Activated CD4-positive, alpha-beta T cell treated with anti-CD3 and anti-CD28 coated beads, Interleukin-2, amount 50 U/mL, for 24 hours (primary cell): ENCODE measurements at places on chromosomes 5 and 9.

GRCh38 chr5:146592352-146592751 lies 76.4 kb upstream of the GPR151 start:
- no peak for DNase-seq

GRCh38 chr5:135934939-135935338 lies 19.8 kb downstream of the LECT2 start:
- no peak for DNase-seq

DNA sequence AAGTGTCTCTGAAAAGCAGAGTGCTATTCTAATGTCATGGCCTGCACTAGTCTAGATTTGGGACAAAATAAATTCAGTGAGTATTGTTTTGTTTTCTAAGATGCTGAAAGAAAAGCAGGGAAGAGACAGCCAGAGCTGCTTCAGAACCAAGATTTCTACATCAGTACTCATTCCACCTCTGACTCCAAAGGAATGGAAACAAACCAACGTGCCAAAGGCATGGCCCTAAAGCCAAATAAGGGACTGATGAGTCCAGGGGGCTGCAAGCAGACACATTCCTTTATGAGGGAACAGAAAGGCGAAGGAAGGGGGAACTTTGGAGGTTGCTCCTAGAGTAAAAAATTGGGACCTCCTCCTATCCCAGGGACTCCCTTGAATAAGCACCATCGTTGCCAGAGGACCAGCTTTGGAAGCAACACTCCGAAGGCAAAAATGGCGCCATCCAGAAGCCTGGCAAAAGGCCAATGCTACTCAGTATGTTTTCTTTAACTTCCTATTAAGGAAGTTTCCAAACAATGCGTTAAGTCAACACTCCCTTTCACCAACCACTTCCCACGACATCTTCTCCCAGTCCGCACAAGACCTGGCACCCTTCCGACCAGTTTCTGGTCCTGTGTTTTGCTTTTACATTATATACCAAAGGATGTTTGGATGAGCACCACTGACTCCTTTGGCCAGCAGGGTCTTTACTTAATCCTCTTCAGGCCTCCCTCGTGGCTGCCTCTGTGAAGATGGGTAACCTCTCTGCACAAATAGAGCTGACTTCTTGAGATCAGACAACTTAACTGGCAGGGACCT lies 31.6 kb downstream of the ADAM19 start:
- no peak for DNase-seq

GRCh38 chr5:143231973-143232812 lies 171.3 kb downstream of the NR3C1 start:
- no peak for DNase-seq

- no peak for DNase-seq
These were observed 8.2 kb upstream of the CD180 start for GRCh38 chr5:67204821-67205220.

- DNase-seq = no peak
These were observed 174.6 kb upstream of the DAPK1 start for GRCh38 chr9:87322840-87323635.

DNA sequence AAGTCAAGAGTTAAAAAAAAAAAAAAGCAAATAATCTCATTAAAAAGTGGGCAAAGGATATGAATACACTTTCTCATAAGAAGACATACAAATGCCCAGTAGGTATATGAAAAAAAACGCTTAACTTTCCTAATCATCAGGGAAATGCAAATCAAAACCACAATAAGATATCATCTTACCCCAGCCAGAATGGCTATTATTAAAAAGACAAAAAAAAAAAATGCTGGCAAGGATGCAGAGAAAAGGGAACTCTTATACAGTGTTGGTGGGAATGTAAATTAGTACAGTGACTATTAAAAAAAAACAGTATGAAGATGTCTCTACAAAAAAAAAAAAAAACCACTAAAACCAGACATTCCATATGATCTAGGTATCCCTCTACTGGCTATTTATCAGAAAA lies 79.4 kb downstream of the LPAR1 start:
- no peak for DNase-seq

DNA sequence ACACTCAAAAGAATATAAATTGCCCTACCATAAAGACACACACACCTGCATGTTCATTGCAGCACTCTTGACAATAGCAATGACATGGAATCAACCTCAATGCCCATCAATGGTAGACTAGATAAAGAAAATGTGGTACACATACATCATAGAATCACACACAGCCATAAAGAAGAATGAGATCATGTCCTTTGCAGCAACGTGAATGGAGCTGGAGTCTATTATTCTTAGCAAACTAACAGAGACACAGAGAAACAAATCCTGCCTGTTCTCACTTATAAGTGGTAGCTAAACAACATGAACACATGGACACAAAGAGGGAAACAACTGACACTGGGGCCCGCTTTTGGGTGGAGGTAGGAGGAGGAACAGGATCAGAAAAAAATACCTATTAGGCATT lies 2062.2 kb upstream of the CDH6 start:
- no peak for DNase-seq

- DNase-seq = no peak
These were observed 3.4 kb upstream of the NSMF start for GRCh38 chr9:137462396-137462985.

GRCh38 chr5:66542711-66543110 lies 53.5 kb upstream of the MAST4 start:
- no peak for DNase-seq

GRCh38 chr9:87556039-87556438 lies 58.4 kb downstream of the DAPK1 start:
- no peak for DNase-seq

GRCh38 chr5:158640593-158640980 lies 459.1 kb downstream of the EBF1 start:
- DNase-seq = no peak

- DNase-seq = no peak
These were observed at the start of gene PCDHB5 for GRCh38 chr5:141135030-141135717. Gene PCDHB5 (plus strand): TSS chr5:141135206. CDS start chr5:141135435, 229 bp downstream.

DNA sequence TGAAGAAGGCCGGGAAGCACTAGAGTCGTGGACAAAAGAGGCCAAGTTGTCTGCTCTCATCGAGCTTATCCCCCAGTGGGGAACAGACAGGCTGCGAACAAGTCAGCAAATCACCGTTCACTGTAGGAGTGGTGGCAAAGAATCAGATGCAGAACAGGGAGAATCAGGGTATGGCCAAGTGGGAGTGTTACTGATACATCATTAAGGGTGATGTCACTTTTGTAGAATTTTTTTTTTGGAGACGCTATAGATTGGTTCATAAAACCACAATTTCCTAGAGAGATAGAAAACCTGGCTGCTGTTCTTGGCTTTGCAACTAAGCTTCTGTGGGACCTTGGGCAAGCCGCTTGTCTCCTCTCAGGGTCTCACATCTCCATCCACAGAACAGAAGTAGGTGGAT lies 21.3 kb downstream of the SPRY4 start:
- no peak for DNase-seq

DNA sequence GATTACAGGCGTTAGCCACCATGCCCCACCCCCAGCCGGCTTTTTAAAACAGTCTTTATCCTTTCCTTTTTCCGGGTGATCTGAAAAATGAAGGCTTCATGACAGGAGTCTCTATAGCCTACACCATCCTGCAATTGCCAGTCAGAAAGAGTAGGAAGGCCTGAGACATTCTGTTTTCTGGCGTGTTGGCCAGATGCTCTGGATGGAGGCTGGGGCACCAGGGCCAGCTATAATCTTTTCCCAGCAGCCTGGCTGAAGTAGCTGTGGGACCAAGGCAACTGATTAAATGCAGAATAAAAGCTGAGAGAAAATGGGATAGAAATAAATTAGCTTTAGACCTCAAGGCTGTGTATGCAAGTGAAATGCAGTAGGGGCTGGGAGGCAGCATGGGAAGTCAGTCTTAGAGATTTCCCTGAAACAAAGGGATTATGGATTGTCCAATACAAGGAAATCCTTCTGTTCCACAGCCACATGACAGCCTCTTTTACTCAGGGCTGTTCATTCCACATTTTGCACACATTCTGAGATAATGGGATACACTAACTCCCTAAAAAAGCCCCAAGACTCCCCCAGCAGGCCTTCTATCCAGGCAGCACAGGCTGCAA lies 116.0 kb upstream of the LRRTM2 start:
- no peak for DNase-seq

GRCh38 chr5:22663134-22663533 lies 190.0 kb downstream of the CDH12 start:
- DNase-seq = no peak

DNA sequence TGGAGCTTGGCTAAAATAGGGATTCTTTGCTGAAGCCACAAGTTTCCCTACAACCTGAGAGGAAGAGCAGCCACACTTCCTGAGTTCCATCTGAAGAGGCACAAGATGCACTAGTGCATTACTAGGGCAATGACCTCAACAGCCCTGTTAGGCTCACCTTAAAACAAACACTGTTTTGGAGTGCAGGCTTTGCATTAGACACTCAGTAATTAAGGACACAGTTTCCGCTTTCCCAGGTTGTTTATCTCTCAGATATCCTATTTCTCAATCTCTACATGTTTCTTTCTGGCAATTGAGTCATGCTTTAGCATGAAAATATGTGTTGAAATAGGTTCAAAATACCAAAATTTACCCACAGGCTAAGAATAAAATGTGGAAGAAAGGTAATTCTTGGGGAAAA lies 34.2 kb downstream of the EMB start:
- DNase-seq = no peak

DNA sequence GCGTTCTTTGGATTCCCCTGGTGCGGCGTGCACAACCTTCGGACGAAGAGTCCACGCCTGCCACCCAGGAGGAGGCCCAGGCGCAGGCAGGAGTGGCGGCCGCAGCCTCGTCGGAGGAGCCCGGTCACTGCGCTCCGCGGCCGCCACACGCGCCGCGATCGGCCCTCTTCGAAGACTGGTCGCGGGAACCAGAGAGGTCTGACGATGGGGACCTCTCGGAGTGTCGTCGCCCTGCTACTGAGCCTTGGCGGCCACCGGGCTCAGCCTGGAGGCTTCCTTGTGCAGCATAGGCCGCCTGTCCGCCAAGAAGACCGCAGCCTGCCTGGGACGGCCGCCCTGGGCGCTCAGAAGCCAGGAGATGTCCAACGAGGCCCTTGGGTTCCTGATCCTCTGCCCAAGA lies 112.5 kb upstream of the SELENOP start:
- no peak for DNase-seq

DNA sequence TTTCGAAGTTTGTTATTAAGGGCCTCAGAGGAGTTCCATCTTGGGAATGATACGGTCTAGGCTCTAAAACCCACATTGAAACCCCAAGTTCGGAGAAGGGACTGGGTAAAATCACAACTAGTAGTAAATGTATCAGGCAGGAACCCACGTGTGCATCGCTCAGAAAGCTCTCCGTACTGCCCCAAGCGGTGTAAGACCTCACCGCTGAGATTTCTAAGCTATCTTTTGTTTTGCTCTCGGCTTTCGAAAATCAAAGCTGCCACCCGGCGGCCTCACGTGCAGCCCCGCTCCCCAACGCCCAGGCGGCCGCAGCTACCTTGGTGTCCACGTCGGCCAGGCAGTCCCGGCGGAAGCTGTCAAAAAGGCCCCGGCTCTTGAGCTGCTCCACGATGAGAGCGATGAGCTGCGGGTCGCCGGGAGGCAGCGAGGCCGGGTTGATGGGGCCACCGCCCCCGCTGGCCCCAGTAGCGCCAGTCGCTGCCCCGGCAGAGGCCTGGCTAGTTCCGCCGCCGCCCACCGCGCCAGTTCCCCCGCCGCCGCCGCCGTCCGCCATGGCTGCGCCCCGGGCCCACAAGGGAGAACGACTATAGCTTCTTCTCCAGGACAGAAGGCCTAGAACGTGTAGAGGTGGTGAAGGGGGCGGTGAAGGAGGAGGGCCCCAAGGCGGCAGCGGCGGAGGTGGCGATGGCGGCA lies 420 bp downstream of the BOD1 start:
- DNase-seq = peak; percentile 59

GRCh38 chr9:122252796-122253195 lies 11.8 kb downstream of the RBM18 start:
- no peak for DNase-seq

- no peak for DNase-seq
These were observed 74.3 kb downstream of the C5orf15 start for GRCh38 chr5:133894143-133894542.

GRCh38 chr5:36230151-36230790 lies 11.5 kb downstream of the NADK2 start:
- DNase-seq = no peak

- no peak for DNase-seq
These were observed 3.0 kb upstream of the CDC42SE2 start for GRCh38 chr5:131260895-131261294.

- DNase-seq = no peak
These were observed 78.4 kb upstream of the ATP10B start for GRCh38 chr5:160930406-160930805.

GRCh38 chr9:82332774-82333152 lies 344.2 kb downstream of the SPATA31D1 start:
- DNase-seq = no peak

DNA sequence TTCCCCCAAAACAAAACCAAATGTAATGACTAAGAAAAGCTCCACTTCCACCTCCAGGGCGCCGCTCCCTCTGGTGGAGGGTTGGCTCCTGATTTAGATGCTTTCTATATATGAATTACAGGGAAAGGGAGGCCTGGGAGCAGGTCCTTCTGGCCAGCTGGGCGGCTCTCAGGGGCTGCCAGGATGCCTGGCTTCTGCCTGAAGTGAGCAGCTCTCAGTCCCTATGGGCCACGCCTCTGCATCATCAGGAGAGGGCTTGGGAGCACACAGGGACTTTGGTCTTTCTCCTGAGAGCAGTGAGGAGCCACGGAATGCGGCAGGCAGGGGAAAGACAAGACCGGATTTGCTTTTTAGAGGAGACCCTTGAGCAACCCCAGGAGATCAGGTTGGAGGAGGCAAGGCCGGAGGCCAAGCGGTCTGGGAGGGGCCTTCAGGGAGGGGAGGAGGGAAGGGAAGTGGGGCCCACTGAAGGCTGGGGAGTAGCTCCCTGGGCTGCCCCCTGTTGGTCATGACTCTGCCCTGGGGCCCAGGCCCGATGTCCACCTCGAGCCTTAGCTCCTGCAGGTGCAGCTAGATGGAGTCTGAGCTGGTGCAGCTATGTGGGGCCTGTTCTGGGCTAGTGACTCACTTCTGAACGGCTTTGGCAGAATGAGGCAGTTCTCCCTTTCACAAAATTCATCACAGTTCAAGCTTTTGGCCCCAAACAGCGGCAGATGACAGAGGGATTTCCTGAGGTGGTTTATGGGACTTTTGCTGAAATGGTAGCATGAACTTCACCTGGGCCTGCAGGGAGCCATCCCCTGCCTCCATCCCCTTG lies 11.3 kb upstream of the GRHPR start:
- DNase-seq = no peak
